ENCODE measurements at places on chromosomes 12 and 14. TPM values are rescaled to one million over a fixed set of nuclear protein-coding genes. Genes with fewer than 3 reads are reported as not detected.

Gene MMP19
- 2.5 TPM for polyA plus RNA-seq

Gene P2RX7
- polyA plus RNA-seq, result 1.3 TPM

DNA sequence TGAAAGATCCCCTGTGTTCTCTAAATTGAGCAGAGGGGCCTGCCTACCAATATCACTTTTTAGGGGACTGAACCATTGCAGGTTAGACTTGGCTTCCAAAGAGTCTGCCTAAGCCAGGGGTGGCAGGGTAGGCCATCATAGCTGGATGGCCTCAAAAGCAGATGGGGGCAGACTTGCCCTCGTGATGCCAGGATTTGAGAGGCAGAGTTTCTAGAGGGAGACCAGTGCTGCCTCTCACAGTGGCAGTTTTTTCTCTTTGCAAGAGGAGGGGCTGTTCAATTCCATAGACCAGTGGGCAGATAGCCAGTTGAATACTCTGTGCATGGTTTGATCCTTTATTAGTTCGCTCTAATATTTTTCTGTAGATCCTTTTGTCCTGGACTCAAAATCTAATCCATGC, 23.8 kb upstream of the SMCO2 start:
- no peak for DNase-seq

GRCh38 chr12:124352839-124353238, 57.9 kb downstream of the RFLNA start:
- peak; percentile 96 for DNase-seq

GRCh38 chr14:102774391-102775153, 2.7 kb upstream of the TRAF3 start:
- DNase-seq, result peak; percentile 65

DNA sequence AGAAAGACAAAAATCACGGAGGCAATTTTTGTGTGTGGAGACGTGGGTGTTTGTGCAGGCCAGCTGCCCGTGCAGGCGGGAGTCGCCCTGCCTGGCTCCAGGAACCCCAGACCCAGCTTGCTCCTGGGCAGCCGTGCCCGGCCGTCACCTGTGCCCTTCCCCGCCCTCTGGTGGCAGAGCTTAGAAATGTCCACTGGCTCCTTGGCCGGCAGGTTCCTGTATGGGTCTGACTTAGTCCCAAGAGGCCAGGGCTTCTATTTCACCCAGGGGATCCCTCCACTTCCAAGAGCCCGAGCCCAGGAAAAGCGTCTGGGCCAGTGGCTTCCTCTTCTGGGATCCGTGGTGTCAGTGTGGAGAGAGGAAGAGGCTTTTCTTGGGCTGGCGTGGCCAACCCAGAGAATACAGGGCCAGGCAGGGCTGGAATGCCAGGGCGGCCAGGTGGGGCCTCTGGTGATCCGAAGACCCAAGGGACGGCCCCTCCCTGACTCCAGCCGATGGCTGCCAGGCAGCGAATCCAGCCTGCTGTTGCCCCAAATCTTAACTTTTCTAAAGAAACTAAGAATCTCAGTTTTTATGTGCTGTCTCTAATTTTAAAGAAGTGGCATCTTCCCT, 120.9 kb downstream of the TMEM132C start:
- no peak for DNase-seq

DNA sequence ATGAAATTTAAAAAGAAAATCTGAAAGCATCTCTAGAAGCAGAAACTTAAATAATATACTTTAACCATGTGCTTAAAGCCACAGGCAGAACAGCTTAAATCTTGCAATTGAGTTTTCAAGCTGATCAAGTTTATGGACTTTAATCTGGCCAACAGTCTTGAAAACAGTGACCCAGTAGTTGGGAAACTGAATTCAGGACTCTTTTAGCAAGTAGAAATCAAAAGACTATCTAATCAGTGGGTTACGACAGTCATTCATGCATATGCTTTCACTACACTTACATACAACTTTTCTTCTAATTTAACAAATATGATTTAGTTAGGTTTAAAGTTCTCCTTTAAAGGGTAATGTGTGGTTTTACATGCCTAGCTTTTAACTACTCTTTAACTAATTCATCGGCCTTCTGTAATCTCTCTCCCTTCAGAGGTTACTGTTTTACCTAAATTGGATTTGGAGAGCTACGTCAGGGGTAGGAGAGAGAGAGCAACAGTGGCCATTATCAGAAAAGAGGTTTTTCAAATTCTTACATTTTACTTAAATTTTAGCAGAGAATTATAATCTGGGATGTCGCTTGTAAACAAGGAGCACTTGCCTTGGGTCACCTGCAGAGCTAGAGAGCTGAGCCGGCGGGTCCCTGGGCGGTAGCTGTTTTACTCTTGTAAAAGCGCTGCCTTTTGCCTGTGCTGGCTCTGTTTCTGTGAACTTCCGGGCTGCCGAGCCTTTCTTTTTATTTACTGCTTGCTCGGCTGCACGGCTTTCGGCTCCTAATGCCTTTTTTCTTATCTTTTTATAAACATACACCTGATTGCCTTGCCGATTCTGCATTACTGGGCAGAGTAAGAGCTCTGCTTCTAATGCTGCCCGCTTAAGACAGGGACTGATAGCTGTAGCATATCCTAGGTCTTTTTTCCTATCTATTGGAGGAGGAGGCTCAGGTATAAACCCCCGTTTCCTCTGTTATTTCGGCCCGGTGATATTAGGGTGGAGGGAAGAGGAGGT, 17.4 kb upstream of the LYZ start:
- DNase-seq, result peak; percentile 48

DNA sequence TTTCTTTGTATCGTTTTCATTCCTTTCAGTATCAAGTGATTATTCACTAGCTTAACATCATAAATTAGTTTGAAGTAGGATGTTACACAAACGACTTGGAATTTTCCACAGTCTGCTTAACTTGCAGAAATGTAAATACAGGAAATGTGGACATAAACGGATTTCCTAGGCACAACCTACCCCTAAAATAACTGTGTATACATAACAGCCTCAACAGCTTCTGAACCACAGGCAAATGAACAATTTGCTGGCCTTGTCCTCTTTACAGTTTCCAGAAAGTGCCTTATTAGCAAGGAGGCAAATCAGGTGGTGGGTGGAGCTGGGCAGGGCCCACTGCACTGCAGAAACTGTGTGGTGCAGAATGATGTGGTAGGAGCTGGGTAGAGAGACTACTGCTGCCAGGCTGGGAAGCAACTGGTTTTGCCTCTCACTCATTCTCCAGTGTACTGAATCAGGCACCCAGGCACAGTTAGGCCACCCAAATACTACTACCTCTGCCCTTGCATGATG, 14.1 kb downstream of the DRAM1 start:
- peak; percentile 43 for DNase-seq

GRCh38 chr14:79841433-79841832, 369.9 kb downstream of the DIO2 start:
- no peak for DNase-seq

DNA sequence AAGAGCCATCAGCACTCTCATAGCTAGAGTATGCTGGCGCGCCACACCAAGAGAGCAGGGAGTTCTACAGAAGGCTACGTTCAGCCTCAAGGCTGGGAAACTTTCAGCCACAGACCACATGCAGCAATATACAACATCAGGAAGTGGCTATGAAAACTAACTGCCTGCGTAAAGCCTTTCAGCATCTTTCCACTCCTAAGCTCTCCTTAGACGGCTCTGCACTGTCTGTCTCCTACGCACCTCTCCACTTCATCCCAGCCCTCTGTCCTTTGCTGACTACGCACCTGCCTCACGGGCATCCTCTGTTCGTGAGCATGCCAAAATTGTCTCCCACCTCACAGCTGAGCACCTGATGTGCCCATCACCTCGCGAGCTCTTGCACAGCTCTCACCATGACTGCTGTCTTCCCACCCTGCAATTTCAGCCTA, 9.7 kb downstream of the MPHOSPH9 start:
- DNase-seq, result peak; percentile 9

GRCh38 chr12:128042825-128043224, 224.1 kb upstream of the TMEM132C start:
- DNase-seq, result no peak

GRCh38 chr12:96256672-96257361, 62.6 kb downstream of the ELK3 start:
- DNase-seq, result no peak

DNA sequence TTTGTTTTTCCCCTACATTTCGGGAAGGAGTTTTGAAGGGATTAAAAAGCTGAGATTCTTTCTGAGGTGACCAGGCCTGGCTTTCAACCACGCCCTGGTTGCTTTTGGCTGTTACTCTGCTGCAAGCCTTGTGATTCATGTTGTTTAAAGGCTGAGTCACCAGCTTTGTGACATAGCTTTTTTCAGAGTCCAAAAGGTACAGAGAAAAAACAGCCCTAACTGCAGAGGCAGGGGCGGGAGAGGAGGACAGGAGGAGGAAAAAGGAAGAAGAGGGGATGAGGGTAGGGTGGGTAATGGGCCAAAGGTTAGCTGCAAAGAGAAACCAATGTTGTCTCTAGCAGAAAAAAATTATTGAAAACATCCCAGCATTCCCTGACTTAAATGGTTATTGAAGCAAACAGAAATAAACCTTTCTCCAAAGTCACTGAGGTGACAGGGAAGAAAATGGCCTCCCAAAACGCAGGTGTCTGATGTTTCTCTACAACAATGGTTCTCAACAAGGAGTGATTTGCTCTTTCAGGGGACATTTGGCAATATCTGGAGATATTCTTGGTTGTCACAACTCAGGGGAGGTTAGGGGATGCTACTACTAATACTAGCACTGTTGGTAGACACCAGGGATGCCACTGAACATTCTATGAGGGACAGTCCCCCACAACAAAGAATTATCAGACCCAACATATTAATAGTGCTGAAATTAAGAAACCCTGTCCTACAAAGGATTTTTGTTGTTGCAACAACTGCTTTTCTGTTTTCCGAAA, 2.1 kb upstream of the UBC start:
- DNase-seq, result peak; percentile 97

- DNase-seq, result no peak
These were observed 685.3 kb downstream of the TRHDE start for GRCh38 chr12:72957454-72957853.

DNA sequence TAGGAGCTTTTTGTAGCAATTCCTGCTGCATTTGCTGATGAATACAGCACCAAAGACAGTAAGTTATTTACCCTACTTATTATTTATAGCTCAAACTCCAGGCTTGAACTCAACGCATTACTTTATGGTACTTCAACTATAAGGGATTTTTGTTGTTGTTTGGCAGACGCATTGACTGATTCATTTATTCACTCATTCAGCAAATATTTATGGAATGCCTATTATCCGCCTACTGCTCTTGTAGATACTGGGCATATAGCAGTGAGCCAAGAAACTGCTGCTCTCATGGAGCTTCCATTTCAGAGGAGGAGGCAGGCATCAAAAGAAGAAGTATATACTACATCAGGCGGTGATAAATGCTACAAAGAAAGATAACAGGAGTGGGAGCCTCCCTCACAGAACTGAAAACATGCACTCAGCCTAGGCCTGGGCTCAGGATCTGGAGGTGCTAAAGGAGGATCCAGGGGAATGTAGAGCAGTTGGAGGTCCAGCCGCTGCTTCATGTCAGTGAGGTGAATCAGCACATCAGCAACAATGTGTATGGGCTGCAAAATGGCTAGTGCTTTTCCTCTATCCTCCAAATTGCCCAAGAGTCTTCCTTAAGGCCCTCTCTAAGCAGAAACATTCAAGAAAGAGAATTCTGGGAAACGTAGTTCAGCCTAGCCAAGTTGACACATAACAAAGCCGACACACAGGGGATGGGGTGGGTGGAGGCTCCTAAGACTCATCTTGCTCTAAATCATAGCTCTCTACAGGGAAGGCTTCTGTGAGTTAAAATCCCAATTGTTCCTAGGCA, 157.5 kb downstream of the NRXN3 start:
- DNase-seq, result no peak

DNA sequence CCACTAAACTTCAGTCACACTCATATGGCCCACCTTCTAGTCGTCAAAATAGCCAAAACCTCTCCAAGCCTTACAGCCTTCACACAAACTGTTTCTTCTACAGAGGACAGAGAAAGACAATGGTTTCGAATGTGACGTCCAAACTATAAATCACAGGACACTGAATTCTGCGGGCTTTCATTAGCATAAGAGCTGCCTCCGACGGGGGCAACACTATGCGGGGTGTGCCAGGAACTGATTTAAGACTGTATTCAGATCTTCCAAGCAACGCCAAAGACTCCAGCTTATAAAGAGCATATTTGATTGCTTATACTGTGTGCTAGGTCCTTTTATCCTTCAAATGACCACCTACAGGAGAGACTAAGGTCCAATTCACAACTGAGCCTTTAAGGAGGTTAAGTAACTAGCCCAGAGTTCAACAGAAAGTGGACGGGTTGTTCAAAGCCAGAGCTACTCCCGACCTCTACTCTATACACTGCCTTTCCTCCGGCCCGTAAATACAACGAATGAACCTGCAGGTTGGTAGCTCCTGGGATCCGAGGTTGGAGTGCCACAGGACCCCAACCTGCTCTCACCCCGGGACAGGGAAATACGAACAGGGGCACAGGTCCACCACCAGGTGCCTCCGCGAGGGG, 575 bp downstream of the L2HGDH start:
- DNase-seq, result no peak
